ENCODE measurements at places on chromosomes 16 and 17. TPM values are rescaled to one million over a fixed set of nuclear protein-coding genes. Genes with fewer than 3 reads are reported as not detected.

DNA sequence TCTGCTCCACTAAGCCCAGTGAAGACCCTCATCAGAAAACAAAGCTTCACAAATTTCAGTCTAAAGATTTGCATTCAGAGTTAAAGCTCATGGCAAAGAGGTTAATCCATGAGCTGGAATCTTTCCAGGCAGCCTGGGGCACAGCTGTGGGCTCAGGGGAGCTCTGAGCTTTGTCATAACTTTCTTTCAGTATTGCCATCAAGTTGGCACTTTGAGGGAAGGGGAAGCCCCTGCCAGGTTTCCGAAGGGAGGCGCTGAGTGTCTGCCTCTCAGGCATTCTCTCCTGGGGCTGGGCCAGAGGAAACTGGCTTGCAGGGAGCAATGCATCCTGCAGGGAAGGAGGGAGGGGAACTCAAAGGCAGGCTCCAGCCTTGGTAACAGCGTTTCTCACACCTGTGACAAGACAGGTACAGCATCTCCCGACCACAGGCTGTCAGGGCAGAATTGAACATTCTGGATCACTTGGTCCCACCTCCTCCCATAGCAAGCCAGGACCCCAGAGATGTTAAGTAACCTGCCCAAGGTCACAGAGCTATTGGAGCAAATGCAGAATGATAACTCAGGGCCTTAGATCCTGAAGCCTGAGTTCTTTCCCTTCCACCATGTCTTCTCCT lies 3.9 kb downstream of the LPO start:
- no peak for DNase-seq

DNA sequence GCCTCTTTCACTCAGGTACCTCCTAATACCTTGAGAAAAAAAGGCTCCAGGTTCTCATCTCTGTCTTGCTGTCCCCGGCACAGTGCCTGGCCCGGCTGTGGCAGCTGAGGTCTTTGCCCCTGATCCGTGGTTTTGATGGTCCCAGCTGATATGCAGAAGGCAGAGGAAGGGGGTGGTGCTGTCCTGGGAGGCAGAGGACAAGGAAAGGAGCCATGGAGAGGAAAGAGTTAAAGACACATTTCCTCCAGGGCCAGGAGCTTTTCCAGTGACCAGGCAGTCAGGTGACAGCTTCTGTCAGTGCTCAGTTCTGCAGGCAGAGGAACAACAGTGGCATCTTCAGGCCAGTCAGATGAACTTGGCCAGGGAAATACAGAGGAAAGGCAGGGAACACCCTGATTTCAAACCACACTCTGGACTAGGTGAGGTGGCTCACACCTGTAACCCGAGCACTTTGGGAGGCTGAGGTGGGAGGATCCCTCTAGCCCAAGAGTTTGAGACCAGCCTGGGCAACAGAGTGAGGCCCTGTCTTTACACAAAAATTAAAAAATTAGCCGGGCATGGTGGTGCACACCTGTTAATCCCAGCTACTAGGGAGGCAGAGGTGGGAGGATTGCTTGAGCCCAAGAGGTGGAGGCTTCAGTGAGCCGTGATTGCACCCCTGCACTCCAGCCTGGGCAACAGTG lies 3.3 kb upstream of the COG1 start:
- no peak for DNase-seq

Gene DNAI2
- total RNA-seq = 0.38 TPM

DNA sequence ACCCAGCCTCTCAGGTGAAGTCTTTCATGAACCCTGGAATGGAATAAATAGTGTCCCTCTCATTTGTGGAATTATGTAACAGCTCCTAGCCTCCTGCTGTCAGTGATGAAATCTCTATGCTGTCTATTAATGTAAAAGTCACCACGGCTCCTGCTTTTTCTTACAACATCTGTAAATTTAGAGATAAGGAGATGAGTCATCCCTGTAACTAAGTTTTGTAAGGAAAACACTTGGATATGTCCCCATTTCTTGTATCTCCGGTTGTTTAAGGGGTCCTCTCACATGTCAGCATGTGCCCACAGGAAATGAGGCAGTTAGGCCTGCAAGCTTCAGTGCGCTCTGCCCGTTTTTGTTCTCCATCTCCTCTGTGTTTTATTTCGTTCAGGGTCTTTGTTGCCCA lies 2.8 kb upstream of the NAT9 start:
- no peak for DNase-seq

- DNase-seq = no peak
Measured at GRCh38 chr16:81437865-81438264, 6.7 kb upstream of the CMIP start.

DNA sequence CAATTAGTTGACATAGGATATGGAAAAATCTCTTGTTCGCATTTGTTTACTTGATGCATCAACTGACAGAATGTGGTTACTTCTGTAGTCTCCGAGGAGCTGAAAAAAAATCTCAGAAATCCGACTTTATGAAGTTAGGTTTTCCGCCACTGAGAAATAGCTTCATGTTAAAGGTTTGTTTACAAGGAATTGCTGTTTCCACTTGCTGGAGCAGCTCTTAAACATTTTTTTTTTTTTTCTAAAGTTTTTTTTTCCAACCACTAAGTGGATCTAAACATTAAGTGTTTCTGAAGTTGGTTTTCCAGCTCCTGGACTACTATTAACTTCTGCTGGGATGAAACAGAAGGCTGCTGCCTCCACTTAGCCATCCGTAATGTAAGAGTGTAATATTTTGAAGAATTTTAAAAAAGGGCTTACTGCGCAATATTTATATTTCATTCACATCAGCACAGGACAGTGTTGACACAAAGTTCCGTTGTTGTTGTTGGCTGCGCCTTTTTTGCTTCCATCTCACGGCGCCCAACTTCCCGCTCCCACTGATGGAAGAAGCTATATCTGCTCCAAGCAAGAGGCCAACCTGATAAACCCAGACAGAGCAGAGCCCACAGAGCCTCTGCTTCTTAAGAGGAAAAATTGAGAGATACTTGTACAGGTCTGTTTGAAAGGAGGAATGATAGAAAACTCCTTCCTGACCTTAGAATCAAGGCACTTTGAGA lies 167.7 kb upstream of the KCNJ16 start:
- no peak for DNase-seq

DNA sequence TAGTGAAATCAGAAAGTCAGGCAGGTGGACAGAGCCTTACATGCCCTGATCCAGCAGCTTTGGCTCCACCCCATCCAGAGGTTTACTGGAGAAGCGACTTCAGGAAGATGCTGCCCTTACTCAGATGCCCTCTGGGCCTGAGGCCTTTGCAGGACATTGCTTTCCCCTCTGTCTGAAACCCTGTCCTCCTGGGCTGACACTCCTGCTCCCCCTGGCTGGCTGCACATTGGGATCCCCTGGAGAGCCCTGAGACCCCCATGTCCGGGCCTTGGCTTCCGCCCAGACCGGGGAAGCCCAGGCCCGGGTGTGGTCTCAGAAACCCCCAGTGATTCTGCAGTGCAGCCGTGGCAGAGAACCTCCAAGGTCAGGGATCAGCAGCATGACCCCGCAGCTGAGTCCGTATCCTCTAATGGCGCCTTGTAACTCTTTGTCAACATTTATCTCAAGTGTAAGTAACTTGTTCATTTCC lies 36.6 kb downstream of the BCO1 start:
- no peak for DNase-seq

DNA sequence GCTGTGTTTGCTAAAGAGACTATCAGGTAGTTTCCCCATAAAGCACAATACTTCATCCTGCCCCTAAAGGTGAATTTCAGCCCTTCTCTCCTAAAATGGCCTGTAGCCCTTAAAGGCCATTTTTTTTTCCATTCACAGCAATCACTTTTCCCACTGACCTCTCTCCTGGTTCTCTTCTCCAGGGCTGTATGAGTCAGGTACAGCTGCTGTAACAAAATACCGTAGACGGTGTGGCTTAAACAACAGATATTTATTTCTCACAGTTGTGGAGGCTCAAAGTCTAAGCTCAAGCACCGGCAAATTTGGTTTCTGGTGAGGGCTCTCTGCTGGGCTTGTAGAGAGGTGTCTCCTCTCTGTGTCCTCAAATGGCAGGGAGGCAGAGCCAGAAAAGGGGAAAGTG lies 44.7 kb downstream of the ZNF18 start:
- no peak for DNase-seq

DNA sequence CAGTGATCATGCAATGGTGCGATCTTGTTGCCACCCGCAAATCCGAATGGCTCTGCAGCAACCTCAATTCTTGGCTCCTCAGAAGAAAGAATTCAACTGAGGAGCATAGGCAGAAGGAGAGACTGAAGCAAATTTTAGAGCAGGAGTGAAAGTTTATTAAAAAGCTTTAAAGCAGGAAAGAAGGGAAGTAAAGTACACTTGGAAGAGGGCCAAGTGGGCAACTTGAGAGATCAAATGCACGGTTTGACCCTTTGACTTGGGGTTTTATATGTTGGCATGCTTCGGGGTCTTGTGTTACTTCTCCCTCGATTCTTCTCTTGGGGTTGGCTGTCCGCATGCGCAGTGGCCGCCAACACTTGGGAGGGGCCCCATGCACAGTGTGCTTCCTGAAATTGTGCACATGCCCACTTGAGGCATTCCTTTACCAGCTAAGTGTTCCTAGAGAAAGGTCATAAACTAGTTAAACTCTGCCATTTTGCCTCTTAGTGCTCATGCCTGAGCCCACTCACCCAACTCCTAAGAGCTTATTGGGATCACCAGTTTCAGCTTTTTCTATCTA lies 36.7 kb downstream of the ZNRF1 start:
- DNase-seq = no peak

Gene KIF2B
- total RNA-seq = not detected

Gene TMC7
- 0.14 TPM for total RNA-seq

Gene C17orf50
- total RNA-seq = 0.09 TPM

GRCh38 chr17:352421-353212 lies at the start of gene RPH3AL:
RPH3AL (minus strand) TSS chr17:352807; CDS start chr17:327543, 25,264 bp downstream.
- DNase-seq = no peak

DNA sequence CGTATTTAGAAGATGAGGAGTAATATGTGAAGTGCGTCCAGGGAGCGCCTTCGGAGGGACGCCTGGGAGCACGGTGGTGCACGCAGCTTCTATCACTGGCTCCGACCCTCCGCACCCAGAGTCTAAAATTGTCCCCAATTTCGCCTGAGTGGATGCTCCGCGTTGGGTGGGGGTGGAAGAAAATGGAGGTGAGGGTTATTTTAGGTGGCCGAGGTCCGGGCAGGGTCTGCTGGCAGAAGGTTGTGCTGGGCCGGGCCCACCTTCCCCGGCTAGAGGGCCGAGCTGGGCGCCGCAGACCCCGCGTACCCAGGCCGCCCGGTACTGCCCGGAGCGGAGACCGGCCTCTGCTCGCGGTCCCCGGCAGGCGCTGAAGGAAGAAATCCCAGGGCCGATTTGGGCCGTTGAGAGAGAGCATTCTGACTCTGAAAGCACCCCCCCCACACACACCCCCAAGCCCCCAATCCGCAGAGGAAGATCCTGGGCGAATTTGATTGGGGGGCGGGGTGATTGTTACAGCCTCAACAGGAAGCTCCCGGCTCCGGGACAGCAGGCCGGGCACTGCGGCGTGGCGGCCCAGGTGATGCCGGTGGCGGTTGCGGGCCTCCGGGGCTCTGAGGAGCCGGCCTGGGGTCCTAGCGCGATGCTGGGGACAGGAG lies 3.0 kb downstream of the BAHCC1 start:
- no peak for DNase-seq

Gene LCAT
- 4.4 TPM for total RNA-seq

Gene USP6
- total RNA-seq = 0.14 TPM

- DNase-seq = no peak
Measured at GRCh38 chr16:68884861-68885720, 41.8 kb downstream of the TANGO6 start.

- DNase-seq = no peak
Measured at GRCh38 chr17:48728232-48729231, at the start of gene HOXB13. HOXB13 (minus strand) TSS chr17:48728750; CDS start chr17:48728593, 157 bp downstream.

- no peak for DNase-seq
Measured at GRCh38 chr17:81090361-81091136, 55.6 kb downstream of the BAIAP2 start.

DNA sequence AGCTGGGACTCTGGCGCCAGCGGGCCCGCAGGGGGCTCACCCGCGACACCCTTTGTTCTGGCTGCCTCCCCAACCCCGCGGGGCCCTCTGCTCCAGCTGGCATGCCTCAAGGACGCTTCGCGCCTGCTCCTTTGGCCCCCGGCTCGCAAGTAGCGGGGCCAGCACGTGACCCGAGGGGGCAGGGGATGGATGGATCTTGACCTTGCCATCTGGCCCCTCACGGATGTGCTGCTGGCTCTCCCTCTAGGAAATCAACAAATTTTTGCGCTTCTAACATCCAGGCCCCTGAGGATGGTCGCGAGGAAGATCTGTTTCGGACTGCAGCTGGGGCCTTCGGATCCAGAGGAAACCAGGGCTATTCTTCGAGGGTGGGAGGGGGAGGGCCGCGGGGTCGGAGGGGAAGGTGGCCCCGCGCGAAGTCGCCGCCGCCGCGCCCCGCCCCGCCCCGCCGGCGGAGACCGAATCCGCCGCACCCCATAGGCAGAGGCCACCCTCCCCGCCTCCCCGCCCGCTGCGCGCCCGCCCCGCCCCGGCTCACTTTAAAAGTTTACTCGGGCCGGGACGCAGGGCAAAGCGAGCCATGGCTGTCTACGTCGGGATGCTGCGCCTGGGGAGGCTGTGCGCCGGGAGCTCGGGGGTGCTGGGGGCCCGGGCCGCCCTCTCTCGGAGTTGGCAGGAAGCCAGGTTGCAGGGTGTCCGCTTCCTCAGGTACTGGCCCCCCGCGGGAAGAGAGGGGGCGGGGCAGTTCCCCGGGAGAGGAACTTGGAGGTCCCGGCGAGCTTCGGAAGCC lies at the start of gene ACSF2:
Gene ACSF2 (plus strand): TSS at position 537 of the 790 bp plus-strand sequence. CDS start 44 bp downstream, at position 581.
- DNase-seq = peak; percentile 39

DNA sequence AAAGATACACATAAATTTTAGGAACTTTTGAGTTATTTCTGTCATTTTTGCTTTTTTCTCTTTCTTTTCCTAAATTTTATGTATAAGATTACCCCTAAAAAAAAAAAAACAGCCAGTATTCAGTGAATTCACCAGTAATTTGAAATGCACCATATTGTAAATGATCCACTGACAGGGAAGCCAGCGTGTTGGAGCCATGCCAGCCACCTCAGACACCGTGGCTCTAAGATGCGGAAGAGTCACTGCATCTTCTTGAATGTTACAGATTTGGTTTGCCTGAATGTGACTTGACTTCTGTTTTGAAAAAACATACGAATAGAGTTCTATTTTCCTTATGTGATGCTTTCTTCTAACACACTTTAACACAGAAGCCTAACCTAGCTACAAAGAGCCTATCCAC lies 37.4 kb downstream of the CLUAP1 start:
- no peak for DNase-seq

DNA sequence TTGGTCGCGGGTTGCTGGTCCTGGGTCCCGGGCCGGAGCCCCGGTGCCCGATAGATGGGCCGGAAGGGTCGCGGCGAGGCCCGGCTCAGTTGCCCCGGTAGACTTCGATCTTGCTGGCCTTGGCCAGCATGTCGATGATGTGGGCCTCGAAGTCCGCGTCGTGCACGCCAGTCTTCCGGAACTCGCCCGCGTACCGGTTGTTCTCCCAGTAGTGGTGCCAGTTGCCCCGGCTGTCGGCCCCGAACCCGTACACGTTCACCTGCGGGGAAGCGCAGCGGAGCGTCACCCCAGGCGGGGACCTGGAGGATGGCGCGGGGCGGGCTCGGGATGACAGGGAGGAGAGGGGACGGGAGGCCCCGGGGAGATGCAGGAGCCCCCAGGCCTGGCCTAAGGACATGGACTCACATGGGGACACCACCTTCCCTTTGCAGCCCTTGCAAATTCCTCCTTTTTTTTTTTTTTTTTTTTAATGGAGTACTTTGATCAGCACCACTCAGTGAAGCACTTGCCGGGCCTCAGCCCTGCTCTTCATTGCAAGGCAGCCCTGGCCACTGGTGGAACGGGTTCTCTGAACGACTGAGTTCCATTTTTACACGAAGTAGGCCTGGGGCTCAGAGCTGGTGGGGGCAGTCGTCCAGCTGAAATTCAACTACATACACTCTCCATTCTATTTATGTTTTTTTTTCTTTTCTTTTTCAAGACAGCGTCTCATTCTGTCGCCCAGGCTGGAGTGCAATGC lies 35.1 kb downstream of the DDX19A start:
- DNase-seq = no peak

Data from thymus (tissue), 14 donors.